Activated naive CD4-positive, alpha-beta T cell treated with anti-CD3 and anti-CD28 coated beads for 36 hours (primary cell): ENCODE measurements at places on chromosomes 2 and 18. TPM values are rescaled to one million over a fixed set of nuclear protein-coding genes. Genes with fewer than 3 reads are reported as not detected.

Gene CTAGE1
- not detected for total RNA-seq

Gene LIMS4
- 1.1 TPM for total RNA-seq

Gene STK39
- total RNA-seq, result 43.1 TPM

Gene PRSS56
- total RNA-seq, result not detected

Gene UGT1A10
- total RNA-seq, result not detected

Gene NYAP2
- total RNA-seq, result not detected

Gene ANKRD62
- not detected for total RNA-seq

Gene TSPYL6
- total RNA-seq, result not detected

Gene CHN1
- 2.1 TPM for total RNA-seq

Gene TMEM17
- total RNA-seq, result 0.21 TPM
